Stimulated activated CD8-positive, alpha-beta memory T cell treated with anti-CD3 and anti-CD28 coated beads, Interleukin-7, amount 100 ng/mL, for 24 hours (primary cell): ENCODE measurements at places on chromosomes 1 and 21.

GRCh38 chr1:97120806-97121205 is 399.2 kb downstream of the PTBP2 start:
- DNase-seq, result no peak

DNA sequence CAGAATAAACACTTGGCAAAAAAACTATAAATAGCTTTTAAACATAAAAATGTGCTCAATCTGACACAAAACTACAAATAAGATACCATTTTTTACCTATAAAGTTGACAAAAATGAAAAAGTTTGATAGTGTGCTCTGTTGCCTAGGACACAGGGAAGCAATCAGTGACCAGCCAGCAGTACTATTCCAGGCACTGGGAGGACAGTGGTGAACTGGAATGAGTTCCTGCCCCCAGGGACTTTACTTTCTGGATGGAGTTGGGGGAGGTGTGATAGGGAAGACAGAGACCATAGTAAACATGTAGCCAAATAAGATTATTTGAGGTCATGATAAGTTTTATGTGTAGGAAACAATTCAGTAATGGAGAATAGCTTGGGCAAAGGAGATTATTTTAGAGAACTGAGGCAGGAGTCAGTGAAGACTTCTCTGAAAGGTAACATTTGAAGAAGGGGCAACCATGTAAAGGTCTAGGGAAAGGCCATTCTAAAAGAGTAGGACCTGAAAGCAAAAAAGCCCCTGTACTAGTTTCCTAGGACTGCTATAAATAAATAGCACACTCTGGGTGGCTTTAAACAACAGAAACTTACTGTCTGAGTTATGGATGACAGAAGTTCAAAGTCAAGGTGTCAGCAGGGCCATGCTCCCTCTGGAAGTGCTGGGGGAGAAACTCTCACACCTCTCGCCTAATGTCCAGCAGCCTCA is 42.0 kb downstream of the EEIG2 start:
- no peak for DNase-seq

DNA sequence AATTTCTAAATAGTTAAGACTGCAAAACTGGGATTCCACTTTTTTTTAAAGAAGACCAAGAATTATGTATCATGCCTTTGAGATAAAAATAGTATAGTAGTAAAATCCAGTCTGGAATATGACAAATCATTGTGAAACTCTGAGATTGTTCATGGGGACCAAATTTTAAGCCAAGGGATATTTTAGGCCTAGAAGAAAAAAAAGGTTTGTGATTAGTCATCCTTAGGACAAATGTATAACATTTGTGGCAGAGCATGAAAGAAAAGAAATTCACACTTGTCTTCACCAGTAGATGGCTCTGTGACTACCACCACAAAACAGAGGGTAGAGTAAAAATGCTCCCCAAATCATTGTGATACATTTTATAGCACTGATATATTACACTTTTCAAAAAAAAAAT is 226.1 kb downstream of the KCTD3 start:
- DNase-seq, result no peak

DNA sequence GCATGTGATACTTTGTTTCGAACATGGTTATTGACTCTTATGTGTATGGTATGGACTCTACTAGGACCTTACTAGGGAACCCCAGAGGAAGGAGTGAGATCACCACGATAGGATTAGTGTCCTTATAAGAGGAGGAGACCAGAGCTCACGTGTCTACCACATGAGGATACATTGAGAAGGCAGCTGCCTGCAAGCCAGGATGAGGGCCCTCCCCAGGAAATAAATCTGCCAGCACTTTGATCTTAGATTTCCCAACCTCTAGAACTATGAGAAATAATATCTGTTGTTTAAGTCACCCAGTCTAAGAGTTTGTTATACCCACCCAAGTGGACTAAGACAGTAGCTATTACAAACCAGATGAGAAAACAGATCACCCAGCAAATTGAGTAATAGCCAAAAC is 559.3 kb upstream of the USP24 start:
- no peak for DNase-seq

- DNase-seq, result no peak
Measured at GRCh38 chr21:39422527-39423241, 22.9 kb downstream of the LCA5L start.

DNA sequence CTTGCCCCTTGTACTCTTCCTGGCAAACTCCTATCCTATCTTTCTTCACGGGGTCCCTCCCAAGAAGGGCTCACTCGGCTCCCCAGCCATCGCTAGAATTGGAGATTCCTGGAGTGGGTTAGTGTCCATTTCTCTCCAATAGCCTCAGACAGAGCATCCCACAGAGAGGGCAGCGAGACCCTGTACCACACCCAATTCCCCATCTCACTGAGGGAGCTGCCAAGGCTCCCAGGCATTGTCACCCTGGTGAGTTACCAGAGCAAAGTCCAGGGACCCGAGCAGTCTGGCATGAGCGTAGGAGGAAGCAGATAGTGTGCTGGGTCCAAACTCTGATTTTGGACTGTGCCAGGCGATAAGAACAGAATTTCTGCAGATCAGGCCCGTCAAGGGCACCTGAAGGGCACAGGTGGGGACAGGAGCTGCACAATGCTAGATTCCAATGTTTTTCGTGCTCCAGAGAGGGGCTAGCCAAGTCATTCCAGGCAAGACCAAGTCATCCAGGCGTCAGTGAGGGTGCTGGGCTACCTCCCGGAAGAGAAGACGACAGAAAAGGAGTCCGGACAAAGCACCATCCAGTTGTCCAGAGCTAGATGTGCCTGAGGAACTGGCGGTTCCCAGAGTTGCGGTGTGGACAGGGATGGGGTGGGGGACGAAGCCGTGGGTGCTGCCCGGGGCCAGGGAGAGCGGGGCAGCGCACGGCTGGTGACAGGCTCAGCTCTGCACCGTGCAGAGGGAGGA is 15.3 kb downstream of the AKR7A3 start:
- DNase-seq, result no peak

DNA sequence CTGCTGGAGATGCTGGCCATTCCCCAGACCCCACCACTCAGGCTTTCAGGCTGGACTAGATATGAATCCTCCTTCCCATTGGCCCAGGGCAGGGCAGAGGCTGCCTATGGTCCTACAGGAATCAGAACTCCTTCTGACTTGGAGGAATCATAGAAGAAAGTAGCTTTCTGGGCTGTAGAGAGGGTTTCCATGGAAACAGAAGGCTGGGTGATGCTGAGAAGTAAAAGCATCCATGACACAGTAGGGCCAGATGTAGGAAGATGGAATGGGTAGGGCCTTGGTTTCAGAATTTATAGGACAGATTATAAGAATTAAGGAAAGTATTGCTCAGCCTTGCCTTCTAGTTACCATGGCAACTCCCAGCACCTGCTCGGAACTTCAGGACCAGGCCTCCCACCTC is 9.0 kb downstream of the NT5C1A start:
- DNase-seq, result no peak

DNA sequence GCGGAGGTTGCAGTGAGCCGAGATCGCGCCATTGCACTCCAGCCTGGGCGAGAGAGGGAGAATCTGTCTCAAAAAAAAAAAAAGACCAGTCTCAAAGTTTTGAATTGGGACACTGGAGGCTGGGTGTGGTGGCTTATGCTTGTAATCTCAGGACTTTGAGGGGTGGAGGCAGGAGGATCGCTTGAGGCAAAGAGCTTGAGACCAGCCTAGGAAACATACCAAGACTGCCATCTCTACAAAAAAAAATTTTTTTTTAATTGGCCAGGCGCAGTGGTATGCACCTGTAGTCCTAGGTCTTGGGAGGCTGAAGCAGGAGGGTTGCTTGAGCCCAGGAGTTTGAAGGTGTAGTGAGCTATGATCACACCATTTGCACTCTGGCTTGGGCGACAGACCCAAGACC is 3.9 kb downstream of the ZBTB8B start:
- no peak for DNase-seq

DNA sequence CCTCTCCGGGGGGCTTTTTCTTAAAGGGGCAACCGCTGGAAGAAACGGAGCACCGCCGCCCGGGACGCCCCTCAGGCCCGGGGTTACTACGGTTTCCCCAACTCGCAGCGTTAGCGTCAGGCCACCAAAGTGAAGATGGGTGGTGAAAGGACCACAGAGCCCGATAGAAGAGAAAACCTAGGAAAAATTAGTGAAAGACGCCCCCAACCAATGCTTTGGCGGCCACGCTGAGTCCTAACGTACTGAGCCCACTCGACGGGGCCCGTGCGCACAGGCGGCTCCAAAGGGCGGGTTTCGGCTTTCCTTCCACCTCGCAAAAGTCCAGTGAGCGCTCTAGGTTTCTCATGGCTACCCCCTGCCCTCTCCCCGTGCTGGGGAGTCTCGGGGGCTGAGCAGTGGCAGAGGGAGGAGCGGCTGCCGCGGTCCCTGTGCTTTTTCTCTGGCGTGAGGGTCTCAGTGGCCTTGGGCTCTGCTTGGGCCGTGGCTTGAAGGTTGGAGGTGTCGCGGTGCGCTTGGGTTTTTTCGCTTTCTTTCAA is 12.2 kb upstream of the SPEN start:
- no peak for DNase-seq

DNA sequence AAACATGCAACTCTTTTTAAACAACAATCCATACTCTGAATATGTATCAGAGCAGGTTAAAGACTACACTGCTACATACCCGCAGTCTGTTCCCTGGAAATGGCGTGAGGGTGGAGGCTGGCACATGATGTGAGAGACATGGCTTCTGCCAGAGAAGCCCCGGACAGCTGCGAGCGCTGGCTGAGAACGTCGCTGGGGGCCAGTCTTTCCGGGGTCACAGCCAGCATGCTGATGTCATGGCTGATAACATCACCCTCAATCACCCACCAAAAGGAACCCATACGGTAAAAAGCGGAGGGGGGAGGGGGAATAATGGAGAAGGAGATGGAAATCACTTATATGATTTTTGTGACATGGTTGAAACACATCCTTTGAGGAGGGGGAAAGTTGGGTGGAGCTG is 29.1 kb downstream of the C1orf198 start:
- DNase-seq, result no peak

GRCh38 chr1:74010206-74010605 is 187.8 kb downstream of the LRRIQ3 start:
- DNase-seq, result no peak

- no peak for DNase-seq
Measured at GRCh38 chr1:226568975-226569741, 20.6 kb downstream of the STUM start.

DNA sequence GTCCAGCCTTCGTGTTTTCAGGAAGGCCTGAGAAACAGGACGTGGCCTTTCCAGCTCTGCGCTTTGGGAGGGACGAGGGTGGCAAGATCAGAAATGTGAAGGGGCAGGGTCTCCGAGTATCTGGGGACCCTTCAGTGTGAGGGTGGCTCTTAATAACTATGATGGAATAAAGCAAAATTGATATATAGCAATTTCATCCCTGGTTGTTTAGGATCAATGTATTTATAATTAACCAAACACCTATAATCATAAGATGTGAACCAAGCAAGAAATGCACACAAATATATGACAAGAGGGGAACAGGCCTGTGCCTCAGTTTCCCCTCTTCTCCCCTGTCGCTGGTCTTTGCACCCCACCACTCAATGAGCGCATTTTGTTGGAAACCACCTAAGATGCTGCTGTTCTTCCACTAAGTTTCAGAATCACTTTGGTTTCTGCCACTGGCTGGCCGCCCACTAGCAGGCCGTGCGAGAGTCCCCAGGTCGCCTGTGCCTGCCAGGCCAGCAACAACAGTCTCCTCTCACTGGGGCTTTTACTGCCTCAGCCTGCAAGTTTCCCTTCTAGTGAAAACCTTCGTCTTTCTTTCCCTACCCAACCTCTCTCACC is 36.6 kb downstream of the UBASH3A start:
- no peak for DNase-seq

DNA sequence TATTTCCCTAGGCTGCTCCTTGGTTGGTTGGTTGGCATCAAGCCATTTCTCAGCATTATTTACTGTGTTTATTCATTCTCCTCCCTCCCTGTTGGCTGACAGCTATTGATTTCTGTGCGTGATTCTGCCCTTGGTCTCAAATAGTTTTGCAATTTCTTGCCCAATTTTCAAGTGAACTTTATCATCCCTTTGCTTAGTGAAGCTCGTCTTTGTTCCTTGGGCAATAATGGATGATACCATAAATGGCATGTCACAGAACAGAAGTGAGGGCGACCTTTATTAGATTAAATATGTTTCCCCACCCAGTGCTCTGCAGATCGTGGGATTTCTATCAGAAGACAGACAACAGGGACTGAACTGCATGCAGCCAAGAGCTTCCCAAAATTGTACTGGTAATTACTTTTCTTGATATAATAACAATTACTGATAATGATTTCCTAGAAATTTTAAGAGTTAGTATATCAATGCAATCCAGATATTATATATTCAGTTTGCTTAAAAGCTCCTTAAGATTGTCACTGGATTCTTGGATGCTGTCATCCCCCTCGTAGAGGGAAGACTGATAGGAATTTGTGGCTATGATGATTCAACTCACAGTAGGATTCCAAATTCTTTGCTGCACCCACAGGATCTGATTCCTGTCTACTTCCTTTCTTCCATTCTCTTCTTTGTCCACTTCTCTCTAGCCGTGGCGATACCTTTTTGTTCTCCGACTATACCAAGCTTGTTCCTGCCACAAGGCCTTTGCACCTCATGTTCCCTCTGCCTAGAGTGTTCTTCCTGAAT is 122.1 kb upstream of the KAZN start:
- DNase-seq, result no peak

- no peak for DNase-seq
Measured at GRCh38 chr1:36417931-36418330, 20.2 kb upstream of the LSM10 start.

GRCh38 chr1:154326546-154327465 is 1.5 kb downstream of the ATP8B2 start:
- no peak for DNase-seq

GRCh38 chr1:24865168-24865567 is 64.9 kb downstream of the RUNX3 start:
- no peak for DNase-seq

DNA sequence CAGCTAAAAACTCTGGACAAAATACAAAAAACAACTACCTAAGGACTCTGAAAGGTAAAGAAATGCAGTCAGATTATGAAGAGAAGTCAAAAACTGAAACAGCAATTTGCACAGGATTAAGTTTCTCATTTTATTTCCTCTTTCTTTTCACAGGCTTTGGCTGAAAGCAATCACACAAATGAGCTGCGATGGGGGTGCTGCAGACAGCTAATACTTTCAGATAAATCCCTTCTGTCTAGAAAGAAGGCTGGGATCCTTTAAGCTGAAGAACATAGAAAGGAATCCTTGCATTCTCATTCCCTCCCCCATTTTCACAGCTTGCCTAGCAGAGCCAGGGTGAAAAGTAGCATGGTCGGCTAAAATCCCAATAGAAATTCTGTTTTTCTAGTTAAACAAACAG is 32.0 kb upstream of the PRDX6 start:
- no peak for DNase-seq

DNA sequence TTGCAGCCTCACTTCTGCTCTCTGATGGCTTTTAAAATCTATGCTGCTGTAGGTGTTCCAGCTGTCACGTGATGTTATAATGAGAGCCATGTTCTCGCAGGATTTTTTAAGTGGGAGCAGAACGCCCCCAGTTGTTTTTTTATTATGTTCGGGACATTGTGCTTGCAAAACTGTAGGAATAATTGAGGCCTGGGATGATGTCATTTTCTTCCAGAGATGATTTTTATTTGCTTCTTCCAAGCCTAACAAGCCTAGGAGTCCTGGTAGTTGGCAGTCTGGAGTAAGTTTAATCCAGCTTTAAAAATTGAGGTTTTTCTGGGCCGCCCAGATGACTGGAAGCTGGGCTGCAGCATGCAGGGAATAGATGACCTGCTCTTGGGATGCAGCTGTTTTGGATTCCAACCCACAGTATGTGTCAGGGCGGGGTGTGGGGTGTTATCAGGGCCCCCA is 34.6 kb upstream of the CHIT1 start:
- DNase-seq, result no peak
